ENCODE measurements at places on chromosomes 7 and 10.

DNA sequence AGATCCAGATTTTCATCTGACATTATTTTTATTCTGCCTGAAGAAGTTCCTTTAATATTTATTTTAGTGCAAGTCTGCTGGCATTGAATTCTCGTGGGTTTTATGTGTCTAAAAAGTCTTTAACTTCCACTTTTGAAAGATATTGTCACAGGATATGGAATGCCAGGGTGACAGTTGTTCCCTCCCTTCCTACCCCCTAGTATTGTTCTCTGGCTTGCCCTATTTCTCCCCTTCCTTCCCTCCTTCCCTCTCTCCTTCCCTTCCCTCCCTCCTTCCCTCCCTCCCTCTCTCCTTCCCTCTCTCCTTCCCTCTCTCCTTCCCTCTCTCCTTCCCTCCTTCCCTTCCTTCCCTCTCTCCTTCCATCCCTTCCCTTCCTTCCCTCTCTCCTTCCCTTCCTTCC is 14.9 kb downstream of the OLAH start:
- no peak for DNase-seq

GRCh38 chr7:80707318-80707717 is 68.9 kb downstream of the CD36 start:
- no peak for DNase-seq

DNA sequence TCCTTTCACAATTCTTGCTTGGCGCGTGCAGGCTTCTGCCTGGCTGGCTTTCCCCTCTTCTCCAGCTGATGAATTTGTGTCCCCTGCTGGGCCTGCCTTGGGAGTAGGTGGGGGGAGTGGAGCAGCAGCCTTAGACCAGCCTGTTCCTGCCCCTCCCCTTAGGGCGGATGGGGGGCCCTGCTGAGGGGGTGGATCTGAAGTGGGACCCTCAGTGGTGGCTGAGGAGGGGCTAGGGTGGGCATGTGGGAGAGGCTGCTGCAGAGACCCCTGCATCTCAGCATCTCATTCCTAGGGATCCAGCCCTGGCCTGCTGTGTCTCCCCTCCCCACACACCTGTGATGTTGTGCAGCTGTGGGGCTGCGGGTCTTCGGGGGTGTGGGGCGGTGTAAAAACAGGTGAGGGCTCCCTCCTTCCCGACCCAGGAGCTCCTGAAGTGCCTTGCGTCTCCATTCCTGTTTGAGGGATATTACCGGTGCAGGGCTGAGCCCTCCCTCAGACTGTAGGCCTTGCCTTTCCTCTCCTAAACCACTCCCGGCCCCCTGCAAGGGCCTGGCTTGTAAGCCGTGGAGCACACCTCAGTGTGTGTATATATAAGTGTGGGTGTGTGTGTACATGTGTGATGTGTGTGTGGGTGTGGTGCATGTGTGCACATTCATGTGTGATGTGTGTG is 24.7 kb downstream of the ADCYAP1R1 start:
- DNase-seq: no peak

DNA sequence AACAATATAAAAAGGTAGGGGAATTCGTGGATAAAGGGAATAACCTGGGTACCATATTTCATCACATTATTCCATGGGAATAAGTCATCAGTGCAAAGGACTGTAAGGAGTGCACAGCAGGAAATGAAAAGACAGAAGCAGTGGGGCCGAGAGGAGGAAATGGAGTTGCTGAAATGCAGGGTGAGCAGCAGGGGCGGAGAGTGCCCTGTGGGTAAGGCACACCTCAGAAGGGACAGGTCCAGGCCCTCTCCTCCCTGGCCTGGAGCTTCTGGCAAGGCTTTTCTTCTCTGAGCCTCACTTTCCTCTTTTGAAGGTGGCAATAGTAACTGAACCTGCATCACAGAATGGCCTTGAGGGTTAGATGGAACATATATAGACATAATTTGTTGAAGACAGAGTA is 26.2 kb downstream of the IKZF1 start:
- no peak for DNase-seq

DNA sequence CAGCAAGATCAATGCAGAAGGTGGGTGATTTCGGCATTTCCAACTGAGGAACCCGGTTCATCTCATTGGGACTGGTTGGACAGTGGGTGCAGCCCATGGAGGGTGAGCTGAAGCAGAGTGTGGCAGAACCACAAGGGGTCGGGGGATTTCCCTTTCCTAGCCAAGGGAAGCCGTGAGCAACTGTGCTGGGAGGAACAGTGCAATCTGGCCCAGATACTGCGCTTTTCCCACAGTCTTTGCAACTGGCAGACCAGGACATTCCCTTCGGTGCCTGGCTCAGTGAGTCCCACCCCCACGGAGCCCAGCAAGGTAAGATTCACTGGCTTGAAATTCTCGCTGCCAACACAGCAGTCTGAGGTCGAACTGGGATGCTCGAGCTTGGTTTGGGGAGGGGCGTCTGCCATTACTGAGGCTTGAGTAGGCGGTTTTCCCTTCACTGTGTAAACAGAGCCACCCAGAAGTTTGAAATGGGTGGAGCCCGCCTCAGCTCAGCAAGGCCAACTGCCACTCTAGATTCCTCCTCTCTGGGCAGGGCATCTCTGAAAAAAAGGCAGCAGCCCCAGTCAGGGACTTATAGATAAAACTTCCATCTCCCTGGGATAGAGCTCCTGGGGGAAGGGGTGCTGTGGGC is 58.6 kb upstream of the SLC26A5 start:
- DNase-seq: no peak

DNA sequence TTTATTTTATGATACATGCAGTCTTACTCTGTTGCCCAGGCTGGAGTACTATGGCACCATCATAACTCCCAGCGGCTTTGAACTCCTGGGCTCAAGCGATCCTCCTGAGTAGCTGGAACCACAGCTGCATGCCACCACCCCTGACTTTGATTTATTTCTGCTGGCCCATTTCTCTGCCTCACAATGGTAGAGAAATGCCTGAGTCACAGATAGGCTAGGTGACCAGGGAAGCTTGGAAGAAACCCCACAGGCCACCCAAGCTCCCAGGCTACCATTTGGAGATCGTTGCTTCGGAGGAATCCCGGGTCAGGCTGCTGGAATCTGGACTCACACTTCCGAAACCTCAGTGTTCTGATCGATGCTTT is 17.4 kb upstream of the BAIAP2L1 start:
- no peak for DNase-seq

GRCh38 chr7:33744293-33745075 is 160.9 kb upstream of the BMPER start:
- DNase-seq: no peak

GRCh38 chr10:11608159-11609013 is 3.1 kb downstream of the USP6NL start:
- no peak for DNase-seq

DNA sequence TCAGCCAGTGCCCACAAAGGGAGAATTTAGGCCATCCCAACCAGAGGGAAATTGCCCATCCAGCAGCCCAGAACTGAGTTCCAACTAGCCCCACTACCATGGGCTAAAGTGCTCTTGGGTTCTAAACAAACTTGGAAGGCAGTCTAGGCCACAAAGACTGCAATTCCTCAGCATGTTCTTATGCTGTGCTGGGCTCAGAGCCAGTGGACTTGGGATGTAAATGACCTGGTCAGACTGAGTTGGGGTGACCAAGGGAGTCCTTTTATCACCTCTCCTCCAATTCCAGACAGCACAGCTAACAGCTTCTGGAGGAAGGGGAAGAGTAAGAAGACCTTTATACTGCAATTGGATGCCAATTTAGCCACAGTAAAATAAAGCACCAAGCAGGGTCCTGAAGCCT is 607.2 kb upstream of the KCND2 start:
- no peak for DNase-seq

All from activated T-cell treated with anti-CD3 and anti-CD28 coated beads for 4 hours (primary cell).